Left renal cortex interstitium (tissue), 4 donors: ENCODE measurements at places on chromosomes 16 and 17. TPM values are rescaled to one million over a fixed set of nuclear protein-coding genes. Genes with fewer than 3 reads are reported as not detected.

The LDHD gene
- polyA plus RNA-seq: 6.5 TPM

The ZP2 gene
- 0.12 TPM for polyA plus RNA-seq

The SLC12A3 gene
- polyA plus RNA-seq: 52.5 TPM

The RPL26 gene
- 3,586 TPM for polyA plus RNA-seq

The KRT20 gene
- polyA plus RNA-seq: 0.20 TPM

The GP1BA gene
- 2.6 TPM for polyA plus RNA-seq

The C1QL1 gene
- polyA plus RNA-seq: 2.0 TPM

The KRTAP16-1 gene
- not detected for polyA plus RNA-seq

The NPIPA3 gene
- 22.0 TPM for polyA plus RNA-seq

The DNAH17 gene
- polyA plus RNA-seq: 1.3 TPM

The CACNB1 gene
- polyA plus RNA-seq: 11.8 TPM

The ASIC2 gene
- polyA plus RNA-seq: 5.1 TPM

The TOM1L1 gene
- polyA plus RNA-seq: 83.5 TPM

The UQCRC2 gene
- 306 TPM for polyA plus RNA-seq
